NCI-H1417 treated with DMSO at 0.1 percent for 48 hours (cell line): ENCODE measurements at places on chromosomes 7 and 10.

DNA sequence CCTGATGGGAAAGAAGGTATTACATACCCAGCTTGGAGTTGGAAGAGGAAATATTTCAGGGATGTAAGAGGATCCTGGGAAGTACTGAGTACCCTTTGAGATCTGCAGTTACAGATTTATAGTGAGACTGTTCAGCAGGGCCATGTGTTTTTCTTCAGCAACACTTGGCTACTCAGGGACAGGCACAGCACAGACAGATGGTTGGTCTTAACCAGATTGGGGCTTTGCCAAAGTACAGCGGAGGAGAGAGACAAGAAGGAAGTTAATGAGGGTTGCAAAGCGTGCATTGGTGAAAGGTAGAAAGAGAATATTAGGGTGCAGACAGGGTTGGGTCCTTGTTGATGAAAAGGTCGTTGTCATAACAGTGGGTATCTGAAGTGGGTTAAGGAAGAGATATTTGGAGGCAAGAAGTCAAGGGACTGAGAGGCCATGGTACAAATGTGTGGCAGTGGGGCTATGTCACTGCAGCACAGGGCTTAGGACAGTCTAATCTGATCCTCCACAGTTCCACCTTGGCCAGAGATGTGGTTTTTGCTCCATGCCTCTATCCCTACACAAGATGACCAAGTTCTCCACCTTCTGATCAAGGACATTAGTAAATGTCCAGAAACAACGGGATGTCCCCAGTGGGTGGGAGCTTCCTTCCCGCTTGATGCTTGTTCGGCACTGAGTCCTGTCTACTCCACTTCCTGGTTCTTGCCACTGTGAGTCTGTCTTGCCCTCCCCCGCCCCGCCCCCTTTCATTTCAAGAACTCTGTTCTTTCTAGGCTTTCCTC, 18.9 kb upstream of the DNAJC1 start:
- DNase-seq = no peak

- DNase-seq = no peak
Observed at GRCh38 chr10:46092524-46093081, 46.5 kb upstream of the MSMB start.

- DNase-seq = no peak
Observed at GRCh38 chr7:142372727-142373126, 114.9 kb upstream of the PRSS58 start.

DNA sequence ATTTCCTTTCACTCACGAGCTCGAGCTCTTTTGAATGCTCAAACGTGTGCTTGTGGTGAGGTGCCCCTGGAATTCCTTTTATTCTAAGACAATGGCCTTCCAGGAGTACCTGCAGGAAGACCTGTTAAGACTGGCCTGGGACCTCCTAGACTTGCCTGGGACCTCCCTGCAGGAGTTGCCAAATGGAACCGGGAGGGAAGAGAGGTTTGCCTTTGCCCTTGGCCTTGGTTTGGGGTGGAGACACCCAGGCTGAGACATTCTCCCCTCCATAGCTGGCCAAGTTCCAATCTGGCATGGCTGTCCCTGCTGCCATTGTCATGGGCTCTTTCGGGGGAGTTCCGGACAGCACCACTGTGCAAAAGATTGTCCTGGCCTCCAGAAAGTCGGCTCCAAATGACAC, 39.7 kb downstream of the DNAJB12 start:
- DNase-seq = no peak

DNA sequence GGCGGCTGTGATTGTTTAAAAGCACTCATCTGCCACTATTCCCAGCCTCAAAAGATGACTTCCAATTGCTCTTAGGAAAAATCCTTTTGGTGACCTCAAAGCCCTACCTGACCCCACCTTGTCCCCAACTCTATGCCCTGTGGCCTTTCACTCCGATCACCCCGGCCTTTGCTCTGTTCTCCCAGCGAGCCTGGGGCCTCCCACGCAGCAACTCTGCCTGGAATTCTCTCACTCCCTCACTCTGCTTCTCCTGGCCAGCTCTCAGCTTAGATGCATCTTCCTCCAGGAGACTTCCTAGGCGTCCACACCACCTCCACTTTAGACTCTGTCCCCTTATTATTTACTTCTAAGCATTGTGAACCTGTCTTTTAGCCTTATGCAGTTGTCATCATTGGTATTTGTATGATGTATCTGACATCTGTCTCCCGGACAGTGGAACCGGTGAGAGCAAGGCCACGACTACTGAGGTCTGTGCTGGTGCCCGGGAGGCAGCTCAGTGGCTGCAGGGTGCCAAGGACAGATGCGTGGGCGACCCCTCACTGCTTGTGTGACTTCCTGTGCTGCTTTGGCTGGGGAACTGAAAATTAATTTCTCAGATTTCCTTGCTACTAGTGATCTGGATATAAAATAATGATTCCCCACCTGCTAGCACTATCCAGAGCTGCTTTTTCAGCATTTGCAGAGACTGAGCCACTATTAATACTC, 63.0 kb downstream of the PIP4K2A start:
- no peak for DNase-seq

DNA sequence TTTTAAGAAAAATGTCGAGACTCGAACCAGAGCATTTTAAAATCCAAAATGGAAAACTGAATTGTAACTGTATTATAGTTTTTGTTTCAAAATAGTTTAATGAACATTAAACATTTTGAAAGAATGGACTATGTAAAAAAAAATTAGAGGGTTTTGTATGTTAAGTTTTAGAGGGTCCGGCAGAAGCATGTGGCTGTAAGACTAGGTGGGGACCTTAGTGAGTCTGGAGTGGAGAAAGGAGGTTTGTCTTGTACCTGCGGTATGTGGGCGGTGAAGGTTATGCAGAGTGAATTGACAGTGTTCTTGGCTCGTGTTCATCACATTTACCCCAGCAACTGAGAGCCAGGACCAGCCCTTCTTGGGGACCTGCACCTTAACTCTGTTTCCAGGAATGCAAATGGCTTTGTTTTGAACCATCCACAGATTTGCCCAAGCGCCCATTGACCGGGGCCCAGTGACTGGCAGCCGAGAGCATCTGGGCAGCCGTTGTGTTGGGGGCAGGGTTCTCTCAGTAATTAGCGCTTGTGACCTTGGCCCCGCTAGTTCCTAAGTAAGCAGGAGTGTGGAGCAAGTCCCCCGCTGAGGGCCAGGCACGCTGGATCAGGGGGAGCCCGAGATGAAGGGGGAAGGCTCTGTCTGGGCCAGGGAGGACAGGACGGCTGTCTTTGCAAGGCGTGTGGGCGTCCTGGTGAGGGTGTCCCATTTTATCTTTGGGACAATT, 1.4 kb upstream of the KLF6 start:
- no peak for DNase-seq

- no peak for DNase-seq
Observed at GRCh38 chr10:89114846-89115625, 92.1 kb downstream of the CH25H start.

- DNase-seq = no peak
Observed at GRCh38 chr10:26485150-26485941, 47.2 kb downstream of the APBB1IP start.

GRCh38 chr10:117574498-117575146, 32.1 kb downstream of the EMX2 start:
- no peak for DNase-seq

DNA sequence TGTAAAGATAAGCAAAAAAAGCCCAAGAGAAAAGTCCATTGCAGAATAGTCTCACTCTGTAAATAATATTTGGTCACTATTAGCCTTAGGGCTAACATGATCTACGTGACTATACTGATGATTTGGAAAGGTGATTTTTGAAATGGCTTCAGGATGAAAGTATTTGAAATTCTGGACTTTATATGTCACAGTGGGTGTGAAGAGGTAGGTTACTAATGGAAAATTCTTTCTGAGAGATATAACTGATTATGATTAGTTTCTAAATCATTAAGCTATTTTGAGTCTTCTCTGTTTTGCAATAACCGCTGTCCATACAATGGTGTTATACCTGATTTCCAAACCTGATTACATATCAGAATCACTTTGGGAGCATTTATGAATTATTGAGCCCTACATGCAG, 20.1 kb upstream of the HBP1 start:
- DNase-seq = no peak

DNA sequence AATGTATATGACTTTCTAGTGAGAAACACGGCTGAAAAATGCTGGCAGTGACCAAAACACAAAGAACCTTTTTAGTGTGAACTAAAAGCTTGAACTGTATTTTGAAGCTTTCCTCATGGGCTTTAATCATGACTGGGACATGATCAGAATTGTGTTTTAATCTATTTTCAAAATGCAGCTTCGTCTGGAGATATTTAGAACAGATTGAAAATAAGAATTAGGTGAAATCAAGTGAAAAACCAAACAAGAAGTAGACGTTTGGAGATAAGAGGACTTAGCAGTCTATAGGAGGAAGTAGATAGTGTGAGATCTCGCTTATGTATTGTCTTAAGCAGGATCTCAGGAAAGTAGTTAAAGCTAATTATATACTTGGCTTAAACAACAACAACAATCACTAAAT, 865.4 kb upstream of the MBL2 start:
- no peak for DNase-seq

- DNase-seq = no peak
Observed at GRCh38 chr10:46516660-46517416, 39.6 kb downstream of the GPRIN2 start.

GRCh38 chr7:156604836-156605695, 35.5 kb upstream of the RNF32 start:
- no peak for DNase-seq

DNA sequence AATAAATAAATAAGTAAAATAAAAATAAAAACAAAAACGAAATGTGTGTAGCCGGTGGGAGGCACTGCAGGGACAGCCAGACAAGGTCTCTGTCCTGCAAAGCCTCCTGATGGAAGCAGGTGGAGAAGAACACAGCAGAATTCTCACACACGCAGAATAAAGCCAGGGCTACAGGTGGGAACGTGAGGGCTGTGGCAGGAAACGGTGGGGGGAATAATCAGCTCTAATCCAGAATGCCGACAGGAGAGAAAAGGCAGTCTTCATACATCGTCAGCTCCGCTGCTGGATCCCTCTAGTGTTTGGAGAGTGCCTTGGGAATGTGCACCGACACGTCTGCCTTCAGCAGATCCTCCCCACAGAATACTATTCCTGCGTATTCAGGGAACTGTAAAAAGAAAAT, 6.8 kb upstream of the SNX8 start:
- DNase-seq = no peak

DNA sequence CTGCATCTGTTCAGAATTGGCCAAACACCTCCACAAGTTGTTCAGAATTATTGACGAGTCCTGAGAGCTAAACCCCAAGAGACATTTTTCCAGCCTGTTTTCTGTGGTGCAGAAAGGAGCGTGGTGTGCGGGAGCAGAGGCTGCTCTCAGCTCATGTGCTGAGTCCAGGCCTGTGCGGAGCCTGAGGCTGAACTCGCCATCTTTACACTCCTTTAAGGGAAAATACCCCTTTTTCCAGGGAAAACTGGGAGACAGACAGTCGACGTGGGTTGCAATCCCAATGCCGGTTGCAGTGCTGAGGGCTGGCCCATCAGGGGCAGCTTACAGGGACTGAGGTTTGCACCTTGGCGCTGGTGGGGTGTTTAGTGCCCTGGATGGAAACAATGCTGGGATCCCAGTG, 112.2 kb downstream of the ADARB2 start:
- no peak for DNase-seq

DNA sequence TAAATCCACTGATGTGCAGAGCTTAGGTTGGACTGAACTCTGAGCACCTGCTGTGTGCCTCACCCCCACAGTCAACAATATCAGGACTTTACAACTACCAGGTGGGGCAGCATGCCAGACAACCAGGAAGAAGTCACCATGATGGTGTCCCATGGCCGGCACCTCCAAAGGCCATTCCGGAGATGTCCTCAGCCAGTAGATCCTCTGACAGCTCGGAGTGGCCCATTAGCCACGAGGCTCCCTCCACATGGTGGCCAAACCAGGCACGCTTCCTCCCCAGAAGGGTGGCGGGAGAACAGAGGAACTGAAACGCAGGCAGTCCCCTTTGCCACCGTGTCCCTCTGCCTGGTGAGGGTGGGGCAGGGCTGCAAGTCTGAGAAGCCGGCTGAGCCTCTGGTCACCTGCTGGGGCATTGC, 390.0 kb downstream of the TNS3 start:
- DNase-seq = no peak

GRCh38 chr7:22610951-22611757, 111.2 kb upstream of the STEAP1B start:
- no peak for DNase-seq

DNA sequence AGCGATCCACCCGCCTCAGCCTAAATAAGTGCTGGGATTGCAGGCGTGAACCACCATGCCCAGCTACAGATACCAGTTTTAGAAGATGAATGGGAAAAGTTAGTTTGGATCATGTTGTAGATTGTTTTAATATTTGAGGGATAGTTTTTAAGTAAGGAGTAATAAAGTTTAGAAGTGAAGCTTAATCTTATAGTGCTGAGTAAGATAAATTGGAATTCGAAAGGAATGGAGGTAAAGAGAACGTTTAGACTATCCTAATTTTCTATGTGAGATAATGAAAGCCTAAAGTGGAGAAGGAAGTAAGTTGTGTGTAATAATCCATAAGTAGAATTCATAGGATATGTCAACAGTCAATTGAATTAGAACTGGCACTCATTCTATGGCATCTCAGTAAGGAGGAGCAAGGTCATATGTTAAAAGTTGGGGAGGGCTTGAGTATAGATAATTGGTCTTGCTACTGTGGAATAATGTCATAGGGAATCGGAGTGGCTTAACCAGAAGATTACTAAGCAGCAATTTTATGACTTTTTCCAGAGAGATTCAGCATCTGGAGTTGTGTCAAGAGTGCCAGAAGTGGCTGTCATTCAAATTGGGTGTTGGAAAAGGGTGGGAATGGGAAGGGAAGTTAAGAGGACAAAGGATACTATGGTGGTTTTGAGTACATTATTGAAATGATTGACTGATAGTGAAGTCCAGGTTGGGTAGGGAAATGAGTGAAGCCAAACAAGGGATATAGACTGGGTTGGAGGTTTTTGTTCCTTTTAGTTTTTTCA, 12.1 kb downstream of the TAX1BP1 start:
- DNase-seq = no peak

GRCh38 chr7:70571961-70572360, 560.0 kb upstream of the GALNT17 start:
- DNase-seq = no peak
